Endothelial cell (in vitro differentiated cells): ENCODE measurements at places on chromosomes 12 and 14.

GRCh38 chr14:33045760-33046159 lies 107.1 kb downstream of the NPAS3 start:
- no peak for DNase-seq

DNA sequence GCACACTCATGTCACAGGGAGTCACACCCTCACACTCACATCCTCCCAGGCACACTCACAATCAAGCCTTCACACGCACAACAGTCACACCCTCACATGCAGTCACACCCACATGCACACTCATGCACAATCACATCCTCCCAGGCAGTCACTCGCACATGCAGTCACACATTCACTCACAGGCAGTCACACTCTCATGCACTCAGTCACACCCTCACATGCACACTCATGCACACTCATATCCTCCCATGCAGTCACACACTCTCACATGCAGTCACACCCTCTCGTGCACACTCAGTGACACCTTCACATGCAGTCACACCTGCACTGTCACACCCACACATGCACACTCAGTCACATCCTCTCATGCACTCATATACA lies 12.3 kb downstream of the TMEM179 start:
- no peak for DNase-seq

DNA sequence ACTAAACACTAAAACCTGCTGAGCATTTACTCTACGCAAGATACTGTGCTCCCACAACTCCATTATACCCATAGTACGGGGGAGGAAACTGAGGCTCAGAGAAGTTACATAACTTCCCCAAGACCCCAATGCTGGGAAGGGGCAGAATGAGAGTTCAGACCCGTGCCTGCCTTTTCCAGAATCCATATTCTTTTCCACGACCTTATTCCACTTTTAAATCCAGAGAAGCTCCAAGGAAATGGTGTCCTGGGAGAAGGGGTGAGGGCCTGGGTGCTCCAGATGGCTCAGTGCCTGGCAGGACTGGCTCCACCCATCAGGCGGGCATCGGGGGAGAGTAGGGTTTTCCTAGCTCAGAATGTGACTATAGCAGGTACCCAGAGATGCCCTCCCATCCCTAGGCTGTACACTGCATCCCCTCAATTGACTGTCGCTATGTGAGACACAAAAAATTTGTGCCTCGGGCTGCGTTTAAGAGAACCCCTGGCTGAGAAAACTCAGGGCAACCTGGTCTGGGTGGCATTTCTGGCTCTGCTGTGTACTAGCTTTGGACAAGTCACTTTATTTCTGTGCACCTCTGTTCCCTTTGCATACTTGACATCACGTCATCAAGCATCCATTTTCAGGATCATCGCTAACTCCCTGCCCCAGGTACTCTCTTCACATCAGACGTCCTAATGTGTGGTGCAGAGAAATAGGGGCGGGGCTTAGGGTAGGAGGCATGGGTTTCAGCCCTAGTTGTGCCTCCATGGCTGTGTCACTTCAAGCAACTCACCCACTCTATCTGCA lies 11.6 kb upstream of the IQSEC3 start:
- no peak for DNase-seq

DNA sequence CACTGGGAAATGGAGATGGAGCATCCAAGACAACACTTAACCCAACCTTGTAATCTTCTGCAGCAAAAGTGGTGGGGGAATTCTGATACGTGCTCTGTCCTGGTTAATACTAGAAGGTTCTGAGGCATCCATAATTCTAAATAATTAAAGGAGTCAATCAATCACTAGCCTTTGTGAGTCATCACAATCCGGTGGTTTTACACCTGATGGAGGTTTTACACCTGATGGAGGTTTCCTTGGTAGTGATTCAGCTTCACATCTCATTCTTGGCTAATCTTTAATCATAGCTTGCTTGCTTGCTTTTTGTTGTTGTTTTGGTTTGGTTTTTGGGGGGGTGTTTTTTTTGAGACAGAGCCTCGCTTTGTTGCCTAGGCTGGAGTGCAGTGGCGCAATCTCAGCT lies 343.4 kb downstream of the DPF3 start:
- no peak for DNase-seq

GRCh38 chr12:42557586-42558172 lies 31.9 kb downstream of the PRICKLE1 start:
- no peak for DNase-seq

- DNase-seq, result no peak
These were observed 27.3 kb downstream of the CKAP4 start for GRCh38 chr12:106220536-106220935.

- DNase-seq, result no peak
These were observed 175.5 kb downstream of the TMTC2 start for GRCh38 chr12:82862069-82862841.

DNA sequence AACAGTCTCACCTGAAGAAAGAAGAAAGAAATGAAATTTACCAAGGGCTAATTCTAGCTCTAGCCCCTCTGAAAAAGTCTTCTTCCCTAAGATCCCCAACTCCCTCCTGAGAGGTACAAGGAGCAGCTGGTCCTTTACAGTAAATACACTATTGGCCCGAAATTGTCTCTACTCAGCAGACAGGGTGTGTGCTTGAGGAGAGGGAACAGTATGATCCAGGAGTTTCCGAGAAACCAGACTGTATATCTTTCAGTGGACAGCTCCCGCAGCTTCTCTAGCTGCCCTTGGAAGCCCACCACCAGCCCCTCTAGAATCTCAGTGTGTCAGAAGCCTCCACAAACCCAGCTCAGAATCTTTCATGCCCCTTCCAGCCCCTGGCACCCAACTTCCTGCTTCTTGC lies 8.1 kb downstream of the GPR84 start:
- no peak for DNase-seq

- DNase-seq, result peak; percentile 98
These were observed at the start of gene ASB8 for GRCh38 chr12:48157018-48157888. Gene ASB8, minus strand, starts transcription at chr12:48157515. Its CDS starts 4,019 bp downstream, at chr12:48153496.

- no peak for DNase-seq
These were observed 34.3 kb downstream of the TBC1D15 start for GRCh38 chr12:71873821-71874220.

DNA sequence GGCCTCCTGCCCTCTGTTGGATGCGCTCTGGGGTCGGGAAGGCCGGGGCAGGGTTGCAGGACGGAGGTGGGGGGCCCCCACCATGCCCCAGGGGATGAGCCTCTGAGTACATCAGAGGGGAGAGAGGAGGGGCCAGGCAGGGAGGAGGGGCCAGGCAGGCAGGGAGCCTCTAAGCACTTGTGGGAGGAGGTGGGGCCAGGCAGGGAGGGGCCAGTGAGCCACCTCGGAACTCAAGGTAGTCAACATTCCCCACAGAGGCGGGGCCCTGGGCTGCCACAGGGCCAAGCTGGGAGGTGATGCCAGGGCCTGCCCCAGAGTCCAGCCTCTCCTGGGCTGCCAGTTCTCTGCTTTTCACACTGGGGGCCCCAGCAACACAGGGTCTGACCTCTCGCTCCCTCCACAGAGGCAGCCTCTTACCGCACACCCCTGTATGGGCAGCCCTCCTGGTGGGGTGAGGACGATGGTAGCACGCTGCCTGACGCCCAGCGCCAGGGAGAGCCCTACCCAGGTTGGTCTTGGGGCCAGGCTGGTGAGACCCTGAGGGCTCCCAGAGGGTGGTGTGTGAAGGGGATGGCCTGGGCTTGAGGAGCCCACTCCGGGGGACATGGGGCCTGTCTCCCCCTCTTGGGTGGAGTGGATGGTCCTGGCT lies 17.4 kb downstream of the CEP170B start:
- DNase-seq, result peak; percentile 4

DNA sequence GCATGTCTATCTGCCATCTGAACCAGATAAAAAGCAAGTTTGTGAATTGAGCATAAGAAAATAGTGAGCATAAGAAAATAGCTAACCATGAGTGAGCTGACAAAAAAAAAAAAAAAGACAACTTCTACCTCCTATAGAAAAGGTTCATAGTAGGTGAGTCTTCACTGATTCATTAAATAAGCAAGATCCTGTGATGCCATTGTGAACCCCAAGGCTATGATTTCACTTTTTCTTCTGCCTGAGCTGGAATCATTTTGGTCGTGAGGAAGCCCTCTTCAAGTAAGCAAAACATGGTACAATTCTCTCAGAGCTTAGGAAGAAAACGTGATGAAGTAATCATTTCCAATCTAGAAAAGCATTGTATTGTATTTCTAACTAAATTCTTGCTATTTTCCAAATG lies 1.2 kb downstream of the PIK3C2G start:
- DNase-seq, result no peak

DNA sequence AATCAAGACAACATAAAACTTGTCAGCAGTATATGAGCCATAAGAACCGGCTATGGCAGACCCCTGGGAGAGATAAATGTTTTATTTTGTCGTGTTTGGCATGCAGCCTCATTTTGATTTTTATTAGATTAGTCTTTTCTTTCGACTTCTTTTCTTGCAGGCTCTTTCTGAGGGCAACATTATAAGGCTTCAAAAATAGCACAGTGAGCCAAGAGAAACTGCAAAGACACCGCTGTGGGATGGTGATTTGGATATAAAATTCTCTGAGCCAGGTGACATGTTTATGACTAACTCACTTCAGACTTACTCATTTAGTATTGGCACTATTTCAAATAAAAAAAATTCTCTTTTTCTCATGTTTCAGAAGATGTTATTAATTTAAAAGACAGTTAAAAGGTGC lies 96.8 kb upstream of the PKP2 start:
- DNase-seq, result no peak

DNA sequence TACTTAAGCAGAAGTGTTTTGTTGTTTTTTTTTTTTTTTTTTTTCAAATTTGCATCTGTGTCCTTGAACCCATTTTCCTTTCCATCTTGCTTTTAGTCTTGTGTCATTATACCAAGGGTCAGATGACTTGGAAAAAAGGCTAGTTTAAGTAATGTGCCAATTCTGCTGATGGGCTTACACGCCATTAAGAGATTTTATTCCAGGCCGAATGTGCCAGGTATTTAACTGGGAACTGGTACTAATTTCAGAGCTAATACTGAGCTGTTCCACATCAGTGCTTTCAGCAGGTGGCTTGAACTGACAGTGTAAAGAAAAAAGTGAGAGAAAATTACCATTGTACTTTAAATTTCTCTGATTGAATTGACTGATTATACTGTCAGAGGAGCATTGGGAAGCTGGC lies 224.9 kb downstream of the NPAS3 start:
- DNase-seq, result no peak

- no peak for DNase-seq
These were observed 1190.3 kb downstream of the GALC start for GRCh38 chr14:86802726-86803125.
